ENCODE measurements at places on chromosomes 1 and 21.

DNA sequence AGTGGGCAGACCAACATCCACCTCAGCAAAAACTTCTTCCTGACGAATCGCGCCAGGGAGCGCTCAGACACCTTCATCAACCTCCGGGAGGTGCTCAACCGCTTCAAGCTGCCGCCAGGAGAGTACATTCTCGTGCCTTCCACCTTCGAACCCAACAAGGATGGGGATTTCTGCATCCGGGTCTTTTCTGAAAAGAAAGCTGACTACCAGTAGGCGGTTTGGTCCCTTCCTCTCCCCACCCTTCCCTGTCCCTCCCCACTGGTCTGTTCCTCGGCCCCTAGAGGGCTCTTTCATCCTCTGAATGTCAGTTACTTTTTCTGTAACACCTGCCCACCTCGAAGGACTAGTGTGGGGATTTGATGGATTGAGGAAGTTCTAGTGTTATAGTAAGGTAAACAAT is 46.9 kb downstream of the CAPN2 start:
- DNase-seq: no peak

- DNase-seq: no peak
Observed at GRCh38 chr1:82449506-82450057, 648.8 kb downstream of the ADGRL2 start.

DNA sequence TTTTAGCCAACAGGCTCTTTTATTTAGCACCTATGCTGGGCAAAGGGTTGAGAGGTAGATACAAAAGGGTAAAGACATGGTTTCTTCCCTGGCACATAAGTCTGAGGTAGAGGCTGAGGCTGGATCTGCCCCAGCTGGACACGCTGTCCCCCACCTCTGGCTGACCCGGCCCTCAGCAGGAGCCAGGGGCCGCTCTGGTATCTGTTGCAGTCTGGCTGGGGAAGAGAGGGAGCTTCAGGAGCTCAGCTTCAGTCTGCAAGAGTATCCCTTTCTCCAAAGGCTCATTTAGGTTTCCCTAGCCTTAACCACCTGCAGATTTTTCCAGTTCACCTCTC is 14.2 kb downstream of the BLACAT1 start:
- DNase-seq: no peak

GRCh38 chr1:210525716-210526454 is 197.2 kb downstream of the HHAT start:
- DNase-seq: no peak

- no peak for DNase-seq
Observed at GRCh38 chr1:28507646-28508434, 2.0 kb downstream of the RCC1 start.

DNA sequence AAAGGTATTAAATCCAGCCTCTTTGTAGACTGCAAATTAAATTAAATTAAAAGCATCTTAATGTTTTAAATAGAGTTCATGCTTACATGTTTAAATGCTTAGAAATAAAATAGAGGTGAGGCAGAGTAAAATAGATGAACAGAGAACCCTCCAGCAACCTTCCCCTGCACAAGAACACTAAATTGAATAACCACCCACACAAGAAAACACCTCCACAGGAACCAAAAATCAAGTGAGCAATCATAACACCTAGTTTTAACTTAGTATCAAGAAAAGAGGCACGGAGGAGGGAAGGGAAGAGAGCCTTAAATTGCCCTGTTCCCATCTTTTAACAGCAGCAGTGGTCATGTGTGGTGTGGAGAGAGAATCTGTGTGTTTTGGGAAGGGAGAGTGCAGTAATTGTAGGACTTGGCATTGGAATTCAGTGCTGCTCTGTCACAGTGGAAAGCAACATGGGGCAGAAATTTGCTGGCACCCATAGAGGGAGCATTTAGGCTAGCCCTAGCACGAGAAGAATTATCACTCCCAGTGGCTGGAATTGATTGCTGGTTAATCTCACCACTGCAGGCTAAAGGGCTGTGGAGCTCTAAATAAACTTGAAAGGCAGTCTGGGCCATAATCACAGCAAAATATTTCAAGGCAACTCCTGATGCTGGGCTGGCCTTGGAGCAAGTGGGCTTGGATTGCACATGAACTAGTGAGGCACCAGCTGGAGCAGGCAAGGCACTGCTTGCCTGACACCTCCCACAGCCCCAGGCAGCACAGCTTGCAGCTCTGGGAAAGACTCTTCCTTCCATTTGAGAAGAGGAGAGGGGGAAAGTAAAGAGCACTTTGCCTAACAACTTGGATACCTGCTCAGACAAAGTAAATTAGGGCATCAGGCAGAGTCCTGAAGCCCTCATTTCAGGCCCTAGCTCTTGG is 1478.8 kb downstream of the NCAM2 start:
- DNase-seq: no peak

GRCh38 chr1:61156576-61157467 is 74.5 kb downstream of the NFIA start:
- DNase-seq: no peak

DNA sequence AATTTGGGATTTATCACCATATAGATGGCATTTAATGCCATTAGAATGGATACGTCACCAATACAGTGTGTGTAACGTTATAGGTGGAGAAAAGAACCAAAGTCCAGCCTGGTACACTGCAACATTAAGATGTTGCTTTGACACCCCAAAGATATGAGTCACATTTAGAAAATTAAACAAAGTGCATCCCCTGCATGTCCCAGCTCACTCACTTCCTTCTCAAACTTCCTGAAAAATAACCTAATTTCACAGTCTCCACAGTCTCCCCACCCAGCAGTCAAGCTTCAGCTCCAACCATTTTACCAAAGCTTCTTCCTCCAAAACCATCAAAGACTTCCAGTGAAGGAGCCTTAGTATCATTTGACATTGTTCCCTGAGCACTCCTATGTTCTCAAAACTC is 111.9 kb downstream of the OMA1 start:
- no peak for DNase-seq

GRCh38 chr1:61450454-61450853 is 274.5 kb downstream of the TM2D1 start:
- DNase-seq: no peak

DNA sequence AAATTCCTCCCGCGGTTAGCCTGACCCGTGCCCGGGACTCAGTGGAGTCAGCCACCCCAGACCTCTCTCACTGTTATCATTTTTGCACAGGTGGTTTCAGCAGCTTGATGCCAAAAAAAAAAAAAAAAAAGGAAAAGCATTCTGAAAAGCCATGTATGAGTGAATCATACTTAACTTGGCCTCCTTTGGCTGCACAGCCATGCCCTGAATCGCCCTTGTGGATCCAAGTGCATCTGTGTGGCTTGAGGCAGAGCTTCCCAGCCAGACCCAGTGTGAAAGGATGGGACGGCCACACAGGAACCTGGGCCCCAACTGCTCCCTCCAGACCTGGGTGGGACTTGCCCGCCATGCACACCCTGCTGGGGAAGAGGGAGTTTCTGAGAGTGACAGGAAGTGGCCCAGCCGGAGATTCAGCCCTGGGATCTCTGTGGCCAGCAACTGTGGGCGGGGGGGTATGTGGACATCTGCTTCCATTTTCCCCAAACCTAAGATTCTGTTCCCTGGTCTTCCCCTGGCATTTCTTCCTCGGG is 8.6 kb downstream of the YBEY start:
- DNase-seq: no peak

DNA sequence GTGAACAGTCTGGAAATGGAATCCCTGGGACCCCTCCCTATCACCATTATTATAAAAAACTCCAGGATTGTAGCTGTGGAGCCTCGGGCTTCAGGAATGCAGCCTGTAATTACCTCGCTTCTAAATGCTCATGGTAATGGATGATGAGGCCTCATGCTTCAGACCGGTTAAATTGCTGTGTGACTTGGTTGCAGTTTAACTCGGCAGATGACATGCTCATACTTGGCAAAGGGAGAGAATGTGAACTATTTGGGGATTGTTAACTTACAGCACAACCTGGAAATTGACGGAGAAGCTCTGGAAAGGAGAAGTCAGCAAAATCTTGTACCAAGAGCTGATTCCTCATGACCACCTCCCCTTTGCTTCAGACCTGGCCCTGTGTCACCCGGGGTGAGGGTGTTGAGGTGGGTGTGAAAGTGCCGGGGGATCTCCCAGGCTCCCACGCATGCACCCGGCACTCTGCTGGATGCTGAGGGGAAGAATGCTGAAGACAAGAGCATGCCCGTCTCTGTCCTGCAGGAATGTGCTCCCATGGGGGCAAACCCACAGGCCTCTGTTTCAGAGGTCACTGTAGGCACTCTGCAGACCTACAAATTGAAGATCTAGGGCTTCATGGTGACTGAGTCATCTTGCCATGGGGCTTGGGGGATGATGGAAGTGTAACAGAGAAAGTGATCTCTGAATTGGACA is 364.8 kb downstream of the RPS6KC1 start:
- no peak for DNase-seq

- no peak for DNase-seq
Observed at GRCh38 chr1:8663915-8664329, 153.5 kb downstream of the RERE start.

GRCh38 chr1:169338617-169339016 is 29.0 kb downstream of the NME7 start:
- no peak for DNase-seq

- peak; percentile 59 for DNase-seq
Observed at GRCh38 chr1:19260211-19261138, 8.9 kb downstream of the MRTO4 start.

GRCh38 chr1:33460947-33461629 is 11.4 kb upstream of the ZSCAN20 start:
- no peak for DNase-seq

- no peak for DNase-seq
Observed at GRCh38 chr1:158333405-158334155, 2.2 kb upstream of the CD1B start.

DNA sequence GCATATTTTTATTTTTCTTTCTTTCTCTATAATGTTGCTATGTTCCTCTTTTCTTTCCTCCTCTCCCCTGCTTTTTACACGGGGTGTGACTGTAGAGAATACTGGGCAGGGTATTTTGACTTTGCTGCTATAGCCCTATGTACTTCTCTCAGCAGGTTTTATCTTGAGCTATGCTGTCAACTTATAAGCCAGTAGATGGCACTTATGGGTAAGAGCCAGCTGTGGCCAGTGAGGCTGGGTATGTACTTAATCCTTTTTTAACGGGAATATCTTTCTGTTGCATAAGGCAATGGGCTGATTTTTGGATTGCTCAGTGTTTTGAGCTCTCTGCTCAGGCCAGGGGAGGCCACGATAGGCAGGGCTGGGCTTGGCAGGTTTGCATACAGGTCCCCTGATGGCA is 99.0 kb downstream of the KCNK2 start:
- DNase-seq: no peak

GRCh38 chr1:103348136-103348535 is 177.4 kb upstream of the RNPC3 start:
- DNase-seq: no peak

- no peak for DNase-seq
Observed at GRCh38 chr21:41819856-41820281, 53.0 kb upstream of the RIPK4 start.

GRCh38 chr21:35724156-35724555 is 336.2 kb downstream of the SETD4 start:
- DNase-seq: no peak

DNA sequence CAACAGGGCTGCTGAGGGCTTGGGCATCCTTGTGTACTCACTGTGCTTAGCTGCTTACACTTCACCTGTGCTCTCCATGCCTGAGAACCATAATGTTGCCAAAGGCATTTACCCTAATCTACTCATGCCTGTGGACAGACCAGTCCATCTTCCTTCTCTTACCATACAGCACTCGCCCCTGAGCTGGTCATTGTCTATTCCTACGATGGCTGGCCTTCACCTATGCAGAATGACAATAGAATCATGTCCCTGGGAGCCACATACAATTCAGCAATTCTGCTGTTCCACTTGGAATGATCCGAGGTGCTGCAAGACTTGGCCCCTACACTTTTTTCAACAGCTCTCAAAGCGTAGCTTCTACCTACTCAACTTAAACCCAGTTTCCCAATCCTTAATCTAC is 96.5 kb downstream of the PAPPA2 start:
- DNase-seq: no peak

DNA sequence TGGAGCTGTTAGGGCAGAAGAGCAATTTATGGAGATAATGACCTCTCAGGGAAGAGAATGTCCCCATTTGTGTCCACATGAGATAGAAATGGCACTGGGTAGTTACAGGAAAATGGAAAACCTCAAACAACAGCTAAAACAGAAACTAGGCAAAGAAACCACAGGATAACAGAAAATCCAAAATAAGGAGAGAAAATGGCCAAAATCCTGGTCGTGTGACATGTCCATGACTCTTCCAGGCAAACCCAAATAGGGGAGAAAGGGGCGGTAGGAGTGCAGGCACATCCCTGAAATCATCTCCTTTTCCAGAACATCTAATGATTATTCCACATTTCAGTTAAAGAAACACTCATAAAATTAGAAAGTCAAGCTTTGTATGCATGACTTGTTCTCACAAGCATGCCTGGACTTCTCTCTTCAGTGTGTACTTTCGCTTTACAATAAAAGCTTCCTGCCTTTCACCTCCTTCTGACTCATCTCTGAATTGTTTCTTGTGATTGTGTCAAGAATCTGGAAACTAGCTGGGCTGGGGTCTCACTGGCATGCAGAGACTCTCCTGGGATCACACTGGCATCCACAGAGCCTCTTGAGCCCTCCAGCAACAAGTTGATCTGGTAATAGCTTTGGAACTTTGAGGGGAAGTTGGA is 171.4 kb upstream of the ZP4 start:
- DNase-seq: no peak

DNA sequence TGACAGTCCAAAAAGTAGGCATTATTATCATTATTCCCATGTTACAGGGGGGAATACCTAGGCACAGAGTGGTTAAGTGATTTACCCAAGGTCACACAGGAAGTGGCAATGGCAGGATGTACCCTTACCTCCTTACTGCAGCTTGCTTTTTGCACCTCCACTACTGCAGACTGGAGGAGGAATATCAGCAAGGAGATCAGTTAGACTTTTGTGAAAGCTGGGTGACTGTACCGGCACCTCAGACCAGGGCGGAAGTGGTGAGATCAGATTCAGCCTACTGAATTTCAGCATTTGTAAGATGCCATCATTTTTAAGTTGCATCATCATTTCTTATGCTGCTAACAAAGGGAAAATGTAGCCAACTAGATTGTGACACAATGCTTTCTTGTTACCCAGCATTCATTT is 4.5 kb downstream of the ADARB1 start:
- no peak for DNase-seq

DNA sequence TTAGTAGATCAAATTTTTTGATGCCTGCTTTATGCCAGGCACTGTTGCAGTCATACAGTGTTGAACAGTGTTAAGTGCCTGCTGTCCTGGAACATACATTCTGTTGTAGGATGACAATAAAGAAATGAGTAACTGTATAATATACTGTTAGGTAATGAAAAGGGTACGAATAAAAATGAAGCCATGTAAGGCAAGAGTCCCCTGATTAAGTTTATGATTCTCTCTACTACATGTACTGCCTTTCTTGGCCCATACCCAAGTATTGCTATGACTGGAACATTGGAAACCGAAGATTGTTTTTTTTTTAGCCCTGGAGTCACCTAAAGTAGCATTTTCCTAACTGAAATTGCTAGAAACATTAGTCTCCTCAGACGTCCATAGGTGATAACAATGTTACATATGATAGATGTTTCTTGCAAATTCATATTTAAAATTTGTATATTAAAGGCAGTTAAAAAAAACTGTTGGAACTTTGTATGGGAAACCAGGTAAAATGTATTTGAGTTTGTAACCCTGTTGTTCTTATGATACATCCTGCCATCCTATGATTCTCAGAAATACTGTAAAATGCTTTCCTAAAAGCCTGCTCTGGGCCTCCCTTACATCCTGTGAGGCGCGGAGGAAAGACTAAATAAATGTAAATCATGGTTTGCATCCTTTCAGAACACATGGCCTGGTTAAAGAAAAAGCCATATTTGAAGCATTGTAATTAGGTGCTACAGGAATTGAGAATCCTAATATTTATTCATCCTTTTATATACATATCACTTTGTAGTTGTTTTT is 5.8 kb downstream of the ATP5PB start:
- DNase-seq: no peak

GRCh38 chr1:152220166-152221163 is 3.5 kb downstream of the HRNR start:
- DNase-seq: no peak
